ENCODE measurements at places on chromosomes 13 and 19.

DNA sequence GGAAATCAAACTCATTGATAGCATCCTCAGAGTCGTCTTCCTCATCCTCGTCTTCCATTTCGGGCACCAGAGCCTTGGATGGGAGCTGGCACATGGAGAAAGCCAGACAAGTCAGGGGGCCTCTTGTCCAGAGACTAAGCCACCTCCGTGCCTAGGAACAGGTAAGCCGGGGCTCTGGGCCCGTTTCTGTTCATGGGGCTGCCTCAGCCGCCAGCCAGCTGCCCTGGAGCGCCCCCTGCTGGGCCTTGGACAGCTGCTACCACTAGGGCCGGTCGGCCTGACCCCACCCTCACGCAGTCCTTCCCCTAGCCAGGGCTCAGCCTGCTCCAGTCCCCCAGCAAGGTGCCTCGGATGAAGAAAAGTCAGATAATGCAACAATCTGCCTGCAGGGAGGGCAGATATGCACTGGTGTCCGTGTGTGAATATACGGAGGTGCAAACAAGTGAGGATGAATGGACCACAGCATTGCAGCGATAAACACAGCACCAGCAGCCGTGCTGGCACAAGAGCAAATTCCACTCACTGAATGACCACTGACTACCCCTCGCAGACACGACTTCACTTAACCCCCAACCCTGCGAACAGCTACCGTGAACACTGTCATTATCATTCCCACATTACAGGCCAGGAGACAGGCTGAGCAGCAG, 11.9 kb upstream of the PRKD2 start:
- peak; percentile 12 for DNase-seq

- no peak for DNase-seq
Observed at GRCh38 chr13:29991343-29991742, 140.9 kb upstream of the UBL3 start.

DNA sequence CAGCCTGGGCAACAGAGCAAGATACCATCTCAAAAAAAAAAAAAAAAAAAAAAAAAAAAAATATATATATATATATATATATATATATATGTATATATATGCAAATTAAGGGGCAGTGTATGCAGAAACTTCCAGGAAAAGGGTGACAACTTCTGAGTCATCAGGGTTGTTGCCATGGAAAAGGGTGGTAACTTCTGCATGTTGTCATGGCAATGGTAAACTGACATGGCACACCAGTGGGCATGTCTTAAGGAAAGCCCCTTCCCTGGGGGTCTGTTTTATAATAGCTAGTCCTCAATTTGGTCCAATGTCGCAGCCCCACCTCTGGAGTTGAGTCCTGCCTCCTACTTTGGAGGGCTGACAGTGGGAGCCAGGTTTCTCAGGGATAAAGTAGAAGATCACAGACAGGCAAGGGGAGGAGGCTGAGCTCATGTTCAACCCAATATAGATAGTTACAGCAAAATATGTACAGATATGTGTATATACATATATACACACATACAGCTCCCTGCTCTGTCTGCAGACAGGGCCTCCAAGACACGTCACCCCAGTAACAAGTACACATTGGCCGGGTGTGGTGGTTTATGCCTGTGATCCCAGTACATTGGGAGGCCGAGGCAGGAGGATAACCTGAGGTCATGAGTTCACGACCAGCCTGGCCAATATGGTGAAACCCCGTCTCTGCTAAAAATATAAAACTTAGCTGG, 7.2 kb upstream of the FCHO1 start:
- no peak for DNase-seq

DNA sequence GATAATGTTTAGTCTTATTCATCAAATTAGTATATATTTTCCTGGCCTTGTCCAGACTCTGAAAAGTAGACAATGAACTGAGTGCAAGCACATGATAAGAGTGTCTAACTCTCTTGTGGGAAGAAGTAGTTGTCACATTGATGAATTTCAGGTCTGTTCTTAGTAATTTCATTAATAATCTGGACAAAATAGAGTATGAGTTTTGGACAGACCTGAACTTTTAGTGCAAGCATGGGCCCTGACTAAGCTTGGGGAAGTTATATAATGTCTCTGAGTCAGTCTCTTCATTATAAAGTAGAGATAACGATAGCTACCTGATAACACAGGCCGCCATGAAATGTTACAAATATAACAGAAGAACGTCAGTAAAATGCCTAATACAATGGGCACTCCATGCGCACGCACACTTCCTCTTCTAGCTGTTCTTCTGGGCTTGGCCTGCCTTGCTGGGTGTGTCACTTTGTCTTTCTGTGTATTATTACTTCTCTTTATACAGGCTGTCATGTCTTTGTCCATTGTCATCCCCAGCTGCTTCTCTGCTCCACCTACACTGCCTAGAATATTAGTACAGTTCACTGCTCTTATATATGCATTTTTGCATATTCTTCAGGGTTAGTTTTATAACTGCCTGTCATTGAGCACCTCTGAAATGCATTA, 129.1 kb upstream of the HTR2A start:
- DNase-seq = no peak

DNA sequence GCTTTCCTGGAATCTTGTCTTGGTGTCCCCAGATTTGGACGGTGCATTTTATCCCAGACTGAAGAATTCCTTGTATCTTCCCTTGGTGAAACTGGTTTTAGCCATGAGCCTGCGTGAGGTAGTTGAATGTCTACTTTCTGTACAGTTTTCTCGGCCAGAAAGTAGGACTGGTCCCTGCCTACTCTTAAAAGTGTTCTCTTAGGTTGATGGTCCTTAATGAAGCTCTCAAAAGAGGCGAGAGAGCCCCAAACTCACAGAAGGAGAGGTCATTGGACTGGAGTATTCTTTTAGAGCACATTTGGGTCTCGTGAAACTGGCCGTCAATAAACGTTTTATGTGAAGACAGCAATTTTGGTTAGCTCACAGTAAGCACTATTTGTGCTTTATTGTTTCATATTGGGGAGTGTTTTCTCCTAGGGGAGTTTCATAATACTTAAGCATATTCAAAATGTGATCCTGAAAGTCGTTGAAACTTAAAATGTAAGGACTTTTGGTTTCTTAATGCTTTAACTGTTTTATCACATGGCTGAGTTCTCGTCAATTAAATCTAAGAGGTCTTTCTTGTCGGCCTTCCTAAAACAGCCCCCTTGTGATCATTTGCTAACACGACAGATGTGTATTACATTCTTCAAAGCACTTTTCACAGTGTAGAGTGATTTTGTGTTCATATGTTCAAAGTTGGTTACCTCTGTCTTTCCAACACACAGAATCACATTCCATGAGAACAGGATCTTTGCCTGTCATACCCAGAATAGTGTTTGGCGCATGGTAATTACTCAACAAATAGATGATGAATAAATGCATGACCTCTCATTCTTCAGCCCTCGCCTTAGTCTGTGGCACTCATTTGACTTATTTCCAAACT, 889 bp downstream of the GTF2F2 start:
- peak; percentile 29 for DNase-seq

- no peak for DNase-seq
Observed at GRCh38 chr19:14394167-14394566, 12.9 kb downstream of the ADGRE5 start.

- DNase-seq = no peak
Observed at GRCh38 chr13:74438901-74439300, 304.7 kb upstream of the KLF12 start.

DNA sequence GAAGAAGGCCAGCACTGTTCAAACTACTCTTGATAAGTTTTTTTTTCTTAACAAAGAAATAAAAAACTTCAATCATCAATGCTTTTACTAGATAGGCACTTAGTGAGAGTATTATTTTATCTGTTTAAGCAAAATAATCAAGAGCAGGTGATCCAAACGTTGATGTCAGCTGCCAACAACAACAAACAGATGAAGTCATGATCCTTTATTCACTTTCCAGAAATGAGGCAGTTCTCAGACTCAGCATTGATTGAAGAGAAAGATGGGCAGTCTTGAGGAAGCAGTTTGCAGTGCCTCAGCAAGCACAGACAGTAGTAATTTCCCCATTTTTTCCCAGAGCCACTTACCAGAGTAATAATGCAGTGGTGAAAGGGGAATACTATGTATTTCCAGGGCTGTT, 38.4 kb upstream of the CSNK1A1L start:
- DNase-seq = no peak

DNA sequence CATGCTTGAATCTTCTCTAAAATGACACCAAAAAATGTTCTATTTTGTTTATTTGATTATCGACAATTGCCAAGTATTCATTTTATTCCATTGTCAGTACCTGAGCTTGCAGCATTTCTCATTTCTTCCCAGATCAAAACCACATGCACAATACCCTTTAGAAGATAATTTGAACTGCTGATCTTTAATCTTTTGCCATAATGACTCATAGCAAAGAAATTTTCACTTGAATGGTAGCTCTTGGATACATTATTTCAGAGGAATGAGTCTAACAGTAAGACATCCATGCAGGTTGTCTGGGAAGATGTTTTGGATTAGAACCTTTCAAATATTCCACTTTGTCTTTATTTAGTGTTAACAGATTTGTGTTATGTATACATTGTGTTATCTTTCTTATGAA, 42.0 kb upstream of the RXFP2 start:
- no peak for DNase-seq

- DNase-seq = no peak
Observed at GRCh38 chr19:16581971-16582343, 9.7 kb upstream of the SLC35E1 start.

DNA sequence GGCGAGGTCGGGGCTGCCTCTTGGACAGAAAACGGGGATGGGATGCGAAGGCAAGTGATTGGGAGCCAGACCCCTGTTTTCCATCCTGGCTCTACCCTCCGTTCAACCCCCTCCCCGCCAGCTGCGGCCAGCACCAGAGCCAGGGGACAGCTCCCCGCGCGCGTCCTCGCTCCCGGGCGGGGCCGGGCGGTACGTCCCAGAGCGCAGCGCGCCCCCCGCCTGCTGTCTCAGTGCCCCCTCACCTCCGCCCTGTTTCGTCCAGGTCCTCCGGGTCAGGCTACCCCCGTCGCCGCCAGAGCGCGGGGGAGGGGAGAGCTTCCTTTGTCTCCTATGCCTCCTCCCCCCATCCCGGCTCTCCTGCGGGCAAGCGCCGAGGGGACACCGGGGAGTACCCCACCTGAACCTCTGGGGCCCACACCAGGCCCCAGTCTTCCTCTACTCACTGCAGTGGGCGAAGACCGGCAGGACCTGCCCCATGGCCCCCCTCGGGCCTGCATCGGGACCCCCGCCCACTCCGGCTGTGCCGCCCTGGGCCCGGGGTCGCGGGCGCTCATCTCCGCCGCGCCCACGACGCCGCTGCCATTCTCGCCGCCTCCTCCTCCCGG, 396 bp downstream of the RTN2 start:
- no peak for DNase-seq

- no peak for DNase-seq
Observed at GRCh38 chr19:56759531-56759930, 81.0 kb downstream of the PEG3 start.

GRCh38 chr13:59016250-59016649, 1147.5 kb downstream of the DIAPH3 start:
- no peak for DNase-seq

DNA sequence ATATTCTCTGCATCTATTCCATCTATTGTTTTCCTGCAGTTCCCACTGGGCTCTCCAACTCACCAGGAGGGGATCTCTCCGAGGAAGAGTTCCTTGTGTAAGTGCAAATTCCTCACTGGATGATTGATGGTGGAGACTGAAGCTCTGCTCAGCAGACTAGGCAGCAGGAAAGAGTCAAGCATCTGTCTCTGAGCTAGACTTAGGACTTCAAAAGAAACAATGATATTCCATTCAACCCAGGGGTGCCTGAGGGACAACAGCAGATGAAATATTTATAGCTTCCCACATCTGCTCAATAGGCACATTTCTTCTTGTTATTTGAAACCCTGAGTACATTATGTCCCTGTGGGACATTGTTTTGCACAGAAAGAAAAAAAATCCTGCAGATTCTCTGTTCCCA, at the start of the genes OR7A5 and OR7C1:
OR7A5 (minus strand) TSS at position 175 of the 400 bp plus-strand sequence. CDS start 6,944 bp downstream, outside the sequence.
OR7C1 (minus strand) TSS at position 175 of the 400 bp plus-strand sequence. CDS start 35,049 bp downstream, outside the sequence.
- DNase-seq = no peak
